Left colon (tissue), 2 donors: ENCODE measurements at places on chromosomes 16 and 17. TPM values are rescaled to one million over a fixed set of nuclear protein-coding genes. Genes with fewer than 3 reads are reported as not detected.

Gene KRTAP4-7
- not detected for total RNA-seq

Gene XYLT1
- 28.6 TPM for total RNA-seq

Gene GSG1L
- not detected for total RNA-seq

Gene USH1G
- total RNA-seq: not detected

Gene DPEP1
- 0.73 TPM for total RNA-seq

Gene TBC1D3H
- total RNA-seq: not detected

Gene CES5A
- total RNA-seq: not detected

Gene ELOB
- total RNA-seq: 336 TPM

Gene ZSCAN10
- not detected for total RNA-seq

Gene ACSM3
- total RNA-seq: 48.0 TPM

Gene CCL18
- 0.85 TPM for total RNA-seq

Gene MRPS23
- 21.3 TPM for total RNA-seq

Gene BRICD5
- total RNA-seq: 6.1 TPM

Gene DBNDD1
- 3.8 TPM for total RNA-seq

Gene MYL11
- not detected for total RNA-seq

Gene ARHGDIG
- 6.5 TPM for total RNA-seq

Gene GAN
- total RNA-seq: 18.3 TPM

Gene SPIRE2
- 70.2 TPM for total RNA-seq
